Stimulated activated CD8-positive, alpha-beta memory T cell treated with anti-CD3 and anti-CD28 coated beads, Interleukin-2, amount 100 ng/mL, for 1 hour (primary cell): ENCODE measurements at places on chromosomes 1 and 21.

DNA sequence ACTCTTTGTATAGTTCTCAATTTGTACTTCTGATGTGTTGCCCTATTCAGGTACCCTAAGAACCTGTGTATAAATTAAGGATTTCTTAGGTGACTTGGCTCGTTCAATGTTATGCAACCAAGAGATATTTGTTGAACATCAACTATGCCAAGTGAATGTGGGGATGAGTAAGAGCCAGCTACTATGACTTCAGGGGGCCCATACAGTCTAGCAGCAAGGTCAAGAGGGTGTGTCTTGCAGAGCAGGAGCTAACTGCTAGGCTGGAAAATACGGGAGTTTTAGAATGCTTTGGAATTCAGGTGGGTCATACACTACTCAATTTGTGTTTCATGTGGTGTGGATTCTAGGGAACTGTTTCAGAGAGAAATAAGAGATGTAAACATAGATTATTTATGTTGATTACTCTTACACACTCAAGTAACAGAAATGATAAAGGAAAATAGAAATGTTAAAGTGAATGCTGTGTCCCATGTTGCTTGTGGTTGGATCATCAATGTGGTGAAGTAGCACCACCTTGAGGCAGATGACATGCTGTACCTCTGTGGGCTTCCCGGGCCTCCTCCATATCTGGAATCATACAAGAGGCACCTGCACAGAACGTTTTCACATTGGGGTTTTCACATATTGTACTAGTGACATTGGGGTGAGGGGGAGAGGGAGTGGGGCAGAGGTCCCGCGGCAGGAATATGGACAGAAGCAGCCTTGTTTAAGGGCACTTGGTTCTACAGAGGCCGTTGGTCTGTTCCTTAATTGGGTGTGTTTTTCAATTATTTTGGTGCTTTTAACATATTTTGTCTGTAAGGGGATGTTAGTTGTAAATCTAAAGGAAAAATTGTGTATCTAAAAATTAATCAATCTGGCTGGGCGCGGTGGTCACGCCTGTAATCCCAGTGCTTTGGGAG, 12.4 kb downstream of the ARPC5 start:
- no peak for DNase-seq

DNA sequence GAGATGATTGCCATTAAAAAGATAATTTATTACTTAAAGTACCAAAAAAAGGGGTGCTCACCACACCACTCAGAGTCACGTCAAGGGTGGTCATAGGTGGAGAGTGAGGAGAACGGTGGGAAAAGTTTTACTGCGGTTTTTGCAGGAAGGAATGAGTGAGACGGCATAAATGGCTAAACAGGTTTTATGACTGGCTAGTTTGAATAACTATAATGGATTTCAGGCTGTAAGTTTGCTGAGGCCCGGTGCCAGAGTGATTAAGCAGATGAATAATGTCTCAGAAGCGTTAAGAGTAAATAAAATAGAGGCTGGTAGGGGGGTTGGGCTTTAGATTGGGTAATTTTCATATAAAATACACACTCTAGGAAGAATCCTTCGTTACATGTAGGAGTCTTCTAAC, 1337.8 kb downstream of the AMY1C start:
- no peak for DNase-seq

DNA sequence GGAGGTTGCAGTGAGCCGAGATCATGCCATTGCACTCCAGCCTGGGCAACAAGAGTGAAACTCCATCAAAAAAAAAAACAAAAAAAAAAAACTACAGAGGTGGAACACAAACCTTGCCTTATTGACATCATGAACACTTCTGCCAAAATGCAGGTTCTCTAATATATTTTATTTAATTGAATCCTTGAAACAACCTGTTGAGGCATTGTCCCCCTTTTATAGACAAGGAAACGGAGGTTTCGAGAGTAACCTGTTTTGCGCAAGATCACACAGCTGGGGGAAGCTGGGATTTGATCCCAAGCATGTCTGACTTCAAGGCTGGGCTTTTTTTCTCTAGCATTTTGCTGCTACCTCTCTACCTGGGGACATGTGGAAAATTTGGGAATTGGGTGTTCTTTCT, 2.8 kb downstream of the SZRD1 start:
- no peak for DNase-seq

GRCh38 chr1:26799479-26800142, 11.9 kb downstream of the PIGV start:
- no peak for DNase-seq

DNA sequence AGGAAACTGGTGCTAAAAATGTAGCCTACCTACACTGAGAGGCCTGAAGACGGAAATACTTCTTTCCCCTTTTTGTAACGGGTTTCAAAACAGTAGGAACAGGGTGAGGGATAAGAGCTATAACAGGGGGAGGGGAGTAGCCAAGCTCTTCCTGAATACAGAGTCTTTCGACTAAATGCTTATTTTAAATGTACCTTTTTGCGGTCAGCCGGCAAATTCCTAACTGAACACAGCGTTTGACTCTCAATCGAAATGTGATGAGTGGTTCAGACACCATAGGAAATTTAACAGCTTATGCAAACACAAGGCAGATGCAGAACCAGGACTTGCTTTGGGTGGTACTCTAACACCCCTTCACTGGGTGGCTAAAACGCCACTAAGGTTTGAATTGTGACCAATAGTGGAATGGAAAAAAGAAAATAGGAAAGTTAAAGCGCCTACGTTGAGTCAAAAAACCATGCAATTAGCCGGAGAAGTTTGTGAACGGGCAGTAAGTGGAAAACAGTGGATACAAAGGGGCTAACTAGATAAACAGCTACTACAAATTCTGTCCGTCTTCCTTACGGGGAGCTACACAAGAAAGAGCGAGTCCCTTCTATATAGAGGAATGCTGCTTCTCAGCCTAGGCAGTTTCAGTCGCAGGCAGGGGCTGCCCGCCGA, 1.7 kb downstream of the EGLN1 start:
- no peak for DNase-seq

GRCh38 chr1:8266436-8267165, 51.3 kb upstream of the SLC45A1 start:
- no peak for DNase-seq

GRCh38 chr1:215957663-215958062, 390.6 kb downstream of the KCTD3 start:
- DNase-seq = no peak

GRCh38 chr21:39707316-39707715, 37.7 kb upstream of the IGSF5 start:
- no peak for DNase-seq

GRCh38 chr1:154206196-154206595, at the start of gene CFAP141:
Gene CFAP141 (minus strand): TSS chr1:154206333. CDS start chr1:154206307, 26 bp downstream.
- DNase-seq = no peak

DNA sequence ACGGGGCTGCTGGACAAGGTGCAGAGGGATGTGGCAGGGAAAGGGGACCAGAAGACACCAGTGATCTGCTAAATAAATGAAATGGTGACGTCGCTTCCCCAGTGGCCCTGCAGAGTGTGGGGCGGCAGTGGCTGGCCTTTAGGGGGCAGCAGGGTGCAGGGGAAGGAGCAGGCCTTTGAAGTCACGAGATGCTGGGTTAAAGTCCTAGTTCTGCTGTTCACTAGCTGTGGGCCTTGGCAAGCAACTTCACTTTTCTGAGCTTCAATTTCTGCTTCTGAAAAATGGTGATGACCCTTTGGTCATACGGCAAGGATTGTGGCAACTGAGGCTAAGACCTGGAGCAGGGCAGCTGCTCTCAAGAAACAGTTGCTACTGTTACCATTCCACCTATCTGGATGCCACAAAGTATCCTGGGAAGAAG, 9.2 kb upstream of the GALE start:
- peak; percentile 69 for DNase-seq

DNA sequence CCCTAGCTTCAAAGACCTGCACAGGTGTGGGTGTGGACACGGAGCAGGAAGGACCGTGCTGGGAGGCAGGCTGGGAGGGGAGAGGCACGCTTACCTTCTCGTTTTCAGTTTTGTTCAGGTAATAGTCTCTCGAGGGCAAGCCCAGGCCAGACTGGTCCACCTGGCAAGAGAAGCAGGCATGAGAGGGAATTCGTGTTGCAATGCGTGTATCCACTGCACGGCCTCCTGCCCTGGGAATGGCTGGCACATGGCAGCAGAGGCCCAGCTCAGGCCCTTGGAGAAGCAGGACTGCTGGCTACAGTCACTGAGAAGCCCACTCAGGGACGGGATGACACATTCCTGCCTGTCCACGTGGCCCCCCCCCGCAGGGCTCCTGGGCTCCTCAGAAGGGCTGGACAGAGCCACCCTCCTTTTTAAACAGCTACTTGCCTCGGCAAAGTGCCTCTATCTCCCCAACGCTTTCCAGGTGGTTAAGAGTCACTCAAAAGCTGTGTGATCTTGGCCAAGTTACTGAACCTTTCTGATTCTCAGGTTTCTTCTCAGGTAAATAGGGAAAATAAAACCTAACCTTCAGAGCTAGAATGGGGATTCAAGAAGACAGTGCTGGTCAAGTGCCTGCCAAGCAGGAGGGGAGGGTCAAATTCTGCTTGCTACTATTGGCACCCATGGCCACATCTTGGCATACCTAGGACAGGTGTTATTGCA, 32.7 kb downstream of the ECE1 start:
- no peak for DNase-seq

GRCh38 chr1:203264052-203264501, 34.6 kb upstream of the CHIT1 start:
- no peak for DNase-seq

DNA sequence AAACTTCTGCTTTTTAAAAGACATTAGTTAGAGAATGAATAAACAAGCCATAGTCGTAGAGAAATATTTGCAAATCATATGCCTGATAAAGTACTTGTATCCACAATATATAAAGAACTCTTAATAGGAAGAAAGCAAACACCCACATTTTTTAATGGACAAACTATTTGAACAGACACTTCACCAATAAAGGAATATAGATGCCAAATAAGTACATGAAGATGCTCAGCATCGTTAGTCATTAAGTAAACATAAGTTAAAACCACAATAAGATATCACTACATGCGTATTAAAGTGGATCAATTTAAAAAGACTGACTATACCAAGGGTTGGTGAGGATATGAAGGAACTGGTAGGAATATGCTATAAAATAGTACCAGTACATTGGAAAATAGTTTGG, 142.3 kb upstream of the ZC3H11B start:
- no peak for DNase-seq
